ENCODE measurements at places on chromosomes 2 and 18.
A peak's percentile ranks its signal among the peaks of the same experiment; 100 is the strongest.

- H3K36me3 ChIP-seq: no peaks in the 10 kb centered on the region
- no peaks in the 10 kb centered on the region for H3K27me3 ChIP-seq
- no peak overlapping the region for H3K4me3 ChIP-seq
- H3K4me1 ChIP-seq: no peaks in the 10 kb centered on the region
- H3K27ac ChIP-seq: no peak overlapping the region
- no peak for DNase-seq
Measured at GRCh38 chr2:239897596-239898235, 127.4 kb downstream of the NDUFA10 start.

DNA sequence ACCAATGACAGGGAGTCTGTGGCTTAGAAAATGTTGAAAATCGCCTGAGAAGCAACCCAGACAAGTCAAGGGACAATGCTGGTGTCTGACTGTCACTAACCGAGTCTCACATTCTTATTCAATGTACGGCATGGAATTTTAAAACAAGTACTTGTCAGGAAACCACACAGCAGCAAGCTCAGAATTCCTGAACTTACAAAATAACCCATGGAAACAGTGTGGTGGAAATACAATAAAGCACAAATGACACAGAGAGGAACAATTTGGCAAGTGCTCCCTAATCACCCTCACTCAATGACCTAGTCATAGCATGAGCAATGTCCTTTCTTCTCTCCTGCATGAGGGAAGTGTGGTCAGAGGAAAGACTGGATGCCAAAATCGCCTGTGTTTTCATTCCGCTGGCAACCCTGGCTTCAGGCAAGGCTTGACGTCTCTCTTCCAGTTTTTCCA lies 154.0 kb downstream of the SATB2 start:
- no peak overlapping the region for H3K4me3 ChIP-seq
- no peak overlapping the region for H3K27ac ChIP-seq

- no peak overlapping the region for H3K4me3 ChIP-seq
- peak overlapping the region; percentile 2 for H3K27ac ChIP-seq
- no peaks in the 10 kb centered on the region for H3K27me3 ChIP-seq
- H3K36me3 ChIP-seq: no peaks in the 10 kb centered on the region
- no peaks in the 10 kb centered on the region for H3K4me1 ChIP-seq
Measured at GRCh38 chr2:172931256-172931894, 144.3 kb upstream of the MAP3K20 start.

DNA sequence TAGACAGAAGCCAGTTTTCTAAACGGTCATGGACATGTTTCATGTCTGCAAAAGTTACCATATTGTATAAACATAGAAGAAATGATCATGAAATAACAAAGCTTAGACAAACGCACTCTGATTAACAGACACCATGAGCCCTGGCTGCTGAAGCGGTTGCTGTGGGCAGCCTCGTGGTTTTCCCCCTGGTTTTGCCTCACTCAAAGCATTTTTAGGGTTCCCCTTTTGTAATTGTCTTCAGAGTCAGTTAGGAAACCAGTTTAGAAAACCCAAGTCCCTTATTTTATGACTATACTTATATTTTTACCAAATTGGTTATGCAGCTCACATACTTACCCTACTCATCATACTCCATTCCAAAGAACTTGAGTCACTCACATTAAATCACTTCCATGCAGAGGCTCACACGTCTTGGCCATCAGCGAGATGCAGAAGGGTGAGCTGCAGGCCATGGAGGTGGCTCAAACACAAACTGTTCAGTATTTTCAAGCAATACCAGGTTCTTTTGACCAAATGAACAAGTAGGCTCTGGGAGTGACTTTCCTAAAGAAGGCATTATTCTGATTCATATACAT lies 105.6 kb upstream of the SALL3 start:
- no peak overlapping the region for H3K4me3 ChIP-seq
- peaks cover 11% of the 10 kb centered on the region for H3K4me1 ChIP-seq
- DNase-seq: no peak
- H3K27ac ChIP-seq: no peak overlapping the region

DNA sequence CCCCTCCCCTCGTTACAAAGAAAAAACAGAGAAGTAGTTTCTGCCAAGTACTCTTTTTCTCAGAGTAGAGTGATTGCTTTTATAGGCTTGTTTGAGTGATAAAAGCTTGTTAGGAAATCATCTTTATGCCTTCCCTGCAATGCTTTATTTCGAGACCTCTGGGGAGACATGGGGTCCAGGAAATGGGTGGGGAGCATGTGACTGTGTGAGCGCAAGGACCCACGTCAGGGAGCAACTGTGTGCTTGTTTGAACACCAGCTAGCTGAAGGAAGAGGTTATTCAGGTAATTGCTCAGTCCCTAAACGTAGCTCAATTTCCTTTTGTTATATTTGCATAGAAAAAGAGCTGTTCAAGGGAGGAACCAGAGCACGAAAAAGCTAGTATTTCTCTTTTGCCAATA lies 187.3 kb downstream of the FAM210A start:
- H3K36me3 ChIP-seq: no peaks in the 10 kb centered on the region
- DNase-seq: peak; percentile 45
- peaks cover 20% of the 10 kb centered on the region for H3K4me1 ChIP-seq
- H3K27me3 ChIP-seq: no peaks in the 10 kb centered on the region
- H3K4me3 ChIP-seq: no peak overlapping the region
- H3K27ac ChIP-seq: peak overlapping the region; percentile 75

GRCh38 chr2:10752236-10752635 lies 30.8 kb downstream of the ATP6V1C2 start:
- H3K36me3 ChIP-seq: no peaks in the 10 kb centered on the region
- H3K27ac ChIP-seq: no peak overlapping the region
- H3K4me1 ChIP-seq: no peaks in the 10 kb centered on the region
- no peaks in the 10 kb centered on the region for H3K27me3 ChIP-seq

- no peaks in the 10 kb centered on the region for H3K36me3 ChIP-seq
- no peaks in the 10 kb centered on the region for H3K4me1 ChIP-seq
- no peak for DNase-seq
- no peak overlapping the region for H3K4me3 ChIP-seq
Measured at GRCh38 chr2:149465873-149466272, 121.7 kb downstream of the MMADHC start.
